ENCODE measurements at places on chromosomes 16 and 17.

DNA sequence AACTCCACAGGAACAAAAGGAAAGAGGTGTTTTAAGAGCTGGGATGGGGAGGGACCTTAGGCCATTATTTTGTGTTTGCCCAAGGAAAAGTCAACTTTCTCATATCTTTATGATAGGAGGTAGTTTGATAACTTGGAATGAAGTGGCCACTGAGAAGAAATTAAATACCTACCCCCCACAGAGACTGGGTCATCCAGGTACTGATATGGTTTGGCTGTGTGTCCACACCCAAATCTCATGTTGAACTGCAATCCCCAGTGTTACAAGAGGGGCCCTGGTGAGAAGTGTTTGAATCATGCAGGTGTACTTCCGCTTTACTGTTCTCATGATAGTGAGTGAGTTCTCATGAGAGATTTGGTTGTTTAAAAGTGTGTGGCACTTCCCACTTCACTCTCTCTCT is 477.9 kb upstream of the KIF2B start:
- DNase-seq: no peak

GRCh38 chr16:11914210-11915113 is 1.3 kb downstream of the GSPT1 start:
- DNase-seq: peak; percentile 45

DNA sequence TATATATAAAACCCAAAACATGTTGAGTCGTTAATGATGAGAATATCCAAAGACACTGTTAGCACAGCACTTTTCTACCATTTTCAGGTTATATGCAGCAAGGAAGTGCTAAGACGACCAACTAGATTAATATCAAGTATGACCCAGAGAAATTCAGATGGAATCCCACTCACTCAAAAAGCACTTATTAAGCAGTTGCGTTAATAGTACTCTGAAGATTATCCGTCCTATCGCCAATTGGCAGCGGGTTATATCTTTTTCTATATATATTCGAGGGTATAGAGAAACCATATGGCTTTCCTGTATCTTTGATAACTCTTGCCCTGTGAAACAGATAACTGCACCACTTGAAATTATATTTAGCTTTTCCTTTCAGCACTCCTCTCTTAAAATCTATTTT is 1.1 kb downstream of the CRLF3 start:
- no peak for DNase-seq

GRCh38 chr17:66429680-66430079 is 127.3 kb downstream of the PRKCA start:
- no peak for DNase-seq

DNA sequence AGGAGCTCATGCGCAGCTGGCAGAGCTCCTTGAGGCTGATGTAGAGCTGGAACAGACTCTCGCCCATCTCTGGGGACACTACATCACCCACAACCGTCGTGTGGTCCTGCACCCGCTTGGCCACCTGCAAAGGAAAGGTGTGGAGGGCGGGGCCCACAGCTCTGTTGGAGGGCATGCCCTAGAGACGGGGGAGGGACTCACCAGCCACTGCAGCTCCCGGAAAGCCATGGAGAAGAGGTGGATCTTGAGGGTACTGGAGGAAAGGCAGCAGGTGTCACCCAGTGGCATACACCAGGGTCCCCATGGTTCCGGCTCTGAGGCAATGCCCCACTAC is 8.6 kb downstream of the UNC13D start:
- DNase-seq: no peak

GRCh38 chr17:64406321-64407200 is 15.9 kb upstream of the PECAM1 start:
- DNase-seq: no peak

- DNase-seq: no peak
Observed at GRCh38 chr17:66531851-66532295, 229.5 kb downstream of the PRKCA start.

GRCh38 chr17:31745964-31746600 is 113.0 kb downstream of the COPRS start:
- DNase-seq: no peak

- DNase-seq: no peak
Observed at GRCh38 chr16:23494188-23494587, 16.1 kb downstream of the GGA2 start.

- no peak for DNase-seq
Observed at GRCh38 chr17:28392491-28392890, 13.5 kb downstream of the SLC46A1 start.

DNA sequence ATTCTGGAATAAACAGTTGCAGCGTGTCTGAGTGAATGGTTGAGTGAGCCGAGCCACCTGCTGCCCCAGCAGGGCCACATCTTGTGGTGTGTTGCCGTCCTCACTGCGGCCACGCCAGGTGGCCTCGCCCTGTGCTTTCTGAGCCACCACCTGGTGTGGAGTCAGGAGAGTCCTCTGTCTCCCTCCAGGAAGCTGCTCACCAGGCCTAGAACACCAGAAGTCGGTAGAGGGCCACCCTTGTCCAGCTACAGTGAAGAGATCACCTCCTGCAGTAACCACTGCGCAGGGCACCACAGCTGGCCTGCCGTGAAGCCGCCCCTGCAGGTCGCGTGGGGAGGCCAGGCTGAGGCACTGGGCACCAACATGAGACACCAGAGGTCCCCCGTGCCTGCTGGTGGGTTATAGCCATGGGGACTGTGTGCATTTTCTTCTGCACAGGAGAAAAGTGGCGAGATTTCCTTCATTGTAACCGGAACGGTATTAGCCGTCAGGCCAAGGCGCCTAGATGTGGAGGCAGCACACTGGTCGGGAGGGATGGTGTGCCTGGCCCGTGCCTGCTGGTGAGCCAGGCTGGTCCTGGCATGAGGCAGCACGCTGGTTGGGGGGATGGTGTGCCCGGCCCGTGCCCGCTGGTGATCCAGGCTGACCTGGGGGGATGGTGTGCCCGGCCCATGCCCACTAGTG is 28.9 kb upstream of the FOXK2 start:
- DNase-seq: no peak

DNA sequence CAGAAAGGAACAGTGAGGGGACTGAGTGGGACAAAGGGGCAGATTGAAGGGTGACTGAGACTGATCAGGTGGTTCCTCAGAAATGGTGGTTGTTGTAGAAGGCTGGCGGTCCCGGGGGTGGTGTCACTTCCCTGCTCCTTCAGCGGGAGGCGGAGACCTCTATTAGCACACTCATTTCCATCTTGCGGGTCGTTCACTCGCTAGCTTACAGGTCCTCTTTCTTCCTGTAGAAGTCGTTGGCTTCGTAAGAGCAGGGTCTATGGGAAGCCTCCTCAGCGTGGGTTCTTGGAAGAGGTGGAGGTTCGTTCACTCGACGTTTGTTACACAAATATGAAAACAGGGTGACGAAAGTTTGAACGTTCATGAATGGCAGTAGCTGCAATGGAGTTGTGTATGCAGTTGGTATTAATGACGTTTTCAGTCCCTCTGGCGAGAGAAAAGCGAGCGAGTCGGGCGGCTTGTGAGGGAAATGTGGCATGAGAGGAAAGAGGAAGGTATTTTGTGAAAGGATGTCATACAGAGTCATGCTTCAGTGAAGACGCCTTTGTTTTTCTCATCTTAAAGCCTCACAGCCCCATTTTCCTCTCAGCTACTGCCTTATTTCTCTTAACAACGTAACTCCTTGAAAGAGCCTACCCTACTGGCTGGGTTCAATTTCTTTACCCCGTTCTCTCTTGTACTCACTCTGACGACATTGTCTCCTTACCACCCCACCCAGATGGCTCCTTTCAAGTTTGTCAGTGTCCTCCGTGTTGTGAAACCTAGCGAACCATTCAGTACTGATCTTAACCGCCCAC is 667 bp downstream of the EFCAB13 start:
- peak; percentile 59 for DNase-seq

DNA sequence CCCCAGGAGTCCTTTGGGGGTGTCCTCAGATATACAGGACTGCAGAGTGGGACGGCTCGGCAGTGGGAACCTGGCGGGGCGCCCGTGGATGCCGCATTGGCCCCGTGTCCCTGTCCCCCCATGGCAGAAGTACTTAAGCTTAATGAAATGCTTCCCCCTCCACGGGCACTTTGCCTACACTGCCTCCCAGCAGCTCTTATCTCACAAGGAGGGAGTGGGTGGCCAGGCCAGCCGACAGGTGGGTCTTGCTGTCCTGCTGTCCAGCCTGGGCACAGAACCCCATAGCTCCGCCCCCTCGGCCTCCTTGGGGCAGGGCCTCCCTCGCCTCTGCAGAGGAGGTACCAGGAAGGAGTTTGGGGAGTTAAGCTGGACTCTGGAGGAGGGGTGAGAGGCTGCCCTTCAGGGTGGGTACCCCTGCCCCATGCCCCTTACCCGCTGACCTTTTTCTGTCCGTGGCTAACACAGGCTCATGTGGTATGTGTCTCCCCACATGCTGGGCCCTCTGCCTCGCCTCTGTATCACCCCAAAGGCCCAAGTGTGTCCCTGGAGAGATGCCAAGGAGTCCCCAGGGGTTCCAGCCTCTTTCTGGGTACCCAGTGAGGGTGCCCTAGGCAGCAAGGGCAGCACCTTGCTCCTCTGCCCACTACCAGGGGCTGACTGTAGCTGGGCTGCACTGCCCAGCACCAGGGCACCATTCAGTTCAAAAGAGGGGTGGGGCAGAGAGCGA is 8.7 kb downstream of the THRA start:
- no peak for DNase-seq

DNA sequence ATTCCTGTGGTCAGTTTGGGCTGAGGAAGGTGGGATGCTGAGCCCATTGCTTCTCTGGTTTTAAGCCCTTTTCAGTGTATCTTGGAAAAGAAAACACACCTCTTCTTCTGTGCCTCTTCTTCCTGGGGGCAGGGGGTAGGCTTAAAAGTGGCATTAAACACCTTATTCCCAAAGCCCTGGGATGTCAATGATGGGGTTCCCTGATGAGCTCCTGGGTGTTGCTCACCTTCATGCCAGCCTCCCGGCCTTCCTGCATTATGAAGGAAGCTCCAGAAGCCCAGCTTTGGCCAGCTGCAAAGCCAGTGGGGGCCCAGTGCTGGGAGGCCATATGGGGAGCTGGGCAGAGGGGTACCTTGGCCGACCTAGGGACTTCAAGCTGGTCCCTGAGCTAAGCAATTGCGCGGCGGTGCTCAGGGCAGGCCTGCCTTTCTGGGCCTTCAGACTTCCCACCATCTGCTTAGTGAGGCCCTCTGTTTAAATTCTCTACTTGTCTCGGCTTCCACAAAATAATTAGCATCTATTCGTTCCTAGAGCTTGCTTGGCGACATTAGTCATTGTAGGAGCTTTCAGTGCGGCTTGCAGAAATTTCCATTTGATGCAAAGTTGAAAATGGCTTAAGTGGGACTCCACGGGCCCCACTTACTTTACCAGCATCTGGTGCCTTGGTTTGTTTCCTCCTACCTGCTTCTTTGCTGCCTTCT is 121.7 kb upstream of the NLRP1 start:
- no peak for DNase-seq

DNA sequence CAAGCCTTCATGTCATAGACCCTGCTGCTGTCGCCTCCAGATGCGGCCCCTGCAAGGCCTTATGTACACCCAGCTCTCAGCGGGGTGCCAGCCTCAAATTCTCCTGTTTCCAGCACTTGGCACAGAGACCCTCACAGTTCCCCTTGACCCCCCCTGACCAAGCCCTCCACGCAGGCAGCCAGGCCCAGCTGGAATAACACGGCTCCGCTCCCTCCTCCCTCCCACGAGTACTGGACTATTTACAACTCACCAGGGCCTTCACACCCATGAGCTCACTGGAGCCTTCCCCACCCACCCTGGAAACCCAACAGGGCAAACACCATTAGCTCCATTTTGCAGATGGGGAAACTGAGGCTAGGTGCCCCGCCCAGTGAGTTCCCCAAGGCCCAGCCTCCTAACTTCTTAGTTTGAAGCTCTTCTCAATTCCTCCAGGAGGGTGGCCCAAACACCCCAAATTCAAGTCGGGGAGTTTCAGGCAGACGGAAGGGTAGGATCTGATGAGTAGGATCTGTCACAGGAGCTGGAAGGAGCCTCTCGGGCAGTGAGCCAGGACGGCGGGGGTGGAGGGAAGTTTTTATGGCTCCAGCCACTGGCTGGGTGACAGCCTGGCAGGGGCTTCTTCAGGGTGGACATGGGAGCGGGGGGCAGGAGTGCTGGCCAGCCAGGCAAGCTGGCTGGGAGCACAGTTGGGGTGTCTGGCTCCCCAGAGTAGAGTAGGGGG is 17.5 kb upstream of the DLX4 start:
- no peak for DNase-seq

- DNase-seq: peak; percentile 81
Observed at GRCh38 chr17:42618442-42619150, 9.1 kb downstream of the TUBG1 start.

- DNase-seq: peak; percentile 73
Observed at GRCh38 chr16:57720142-57720575, 15.4 kb upstream of the KATNB1 start.

GRCh38 chr17:49730078-49730784 is 22.5 kb upstream of the SLC35B1 start:
- no peak for DNase-seq

GRCh38 chr17:29722411-29723198 is 99.9 kb upstream of the CORO6 start:
- DNase-seq: peak; percentile 69

DNA sequence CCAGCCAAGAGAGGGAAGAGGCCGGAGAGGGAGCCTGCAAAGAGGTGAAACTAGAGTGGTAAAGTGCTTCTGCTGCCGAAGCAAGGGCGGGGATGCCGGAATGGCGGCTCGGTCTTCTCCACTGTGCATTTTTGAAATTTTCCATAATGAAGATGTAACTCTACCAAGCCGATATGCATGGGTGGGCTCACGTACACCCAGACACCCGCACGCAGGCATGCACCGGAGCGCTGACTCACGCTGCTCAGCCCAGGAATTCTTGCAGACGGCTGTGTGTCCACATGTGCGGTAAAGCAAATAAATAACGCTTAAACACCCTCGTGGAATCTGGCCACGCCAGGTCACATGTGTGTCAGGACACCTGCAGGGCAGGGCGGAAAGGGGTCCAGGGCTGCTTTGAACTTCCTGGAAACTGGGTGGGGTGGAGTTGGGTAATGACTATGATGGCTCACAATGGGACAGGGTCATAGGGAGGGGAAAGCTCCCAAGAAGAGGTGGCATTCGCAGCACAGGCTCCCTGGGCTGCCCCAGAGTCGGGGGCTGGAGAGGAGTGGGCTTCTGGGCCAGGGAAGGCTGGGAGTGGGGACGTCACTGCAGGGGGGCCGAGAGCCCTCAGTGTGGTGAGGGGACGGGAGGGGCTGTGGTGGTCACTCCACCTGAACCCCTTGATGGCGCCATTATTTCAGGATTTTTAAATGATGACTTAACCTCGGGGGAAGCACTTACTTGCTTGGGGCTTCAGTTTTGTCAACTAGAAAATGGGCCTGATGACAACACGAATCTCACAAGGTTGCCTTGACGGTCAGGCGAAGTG is 265.5 kb downstream of the PARN start:
- no peak for DNase-seq
